DMS 273 treated with DMSO at 0.1 percent for 48 hours (cell line): ENCODE measurements at places on chromosomes 11 and 22.

DNA sequence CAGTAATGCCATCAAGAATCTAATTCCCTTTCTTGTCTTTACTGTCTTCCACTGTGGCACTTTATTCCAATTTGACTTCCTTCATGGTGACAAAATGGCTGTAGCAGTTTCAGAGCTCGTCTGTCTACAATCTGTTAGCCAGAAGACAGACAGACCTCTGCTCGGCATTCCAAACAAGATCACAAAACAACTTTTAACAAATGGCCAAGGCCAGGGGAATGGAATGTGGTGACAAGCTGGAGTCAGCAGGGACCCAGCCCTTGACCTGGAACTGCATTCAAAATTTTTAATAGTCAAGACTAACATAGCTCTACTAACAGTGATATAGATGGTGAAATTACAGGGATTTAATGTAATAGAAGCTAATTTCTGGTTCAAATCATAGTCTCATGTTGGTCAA lies 637.2 kb downstream of the ETS1 start:
- no peak for DNase-seq

DNA sequence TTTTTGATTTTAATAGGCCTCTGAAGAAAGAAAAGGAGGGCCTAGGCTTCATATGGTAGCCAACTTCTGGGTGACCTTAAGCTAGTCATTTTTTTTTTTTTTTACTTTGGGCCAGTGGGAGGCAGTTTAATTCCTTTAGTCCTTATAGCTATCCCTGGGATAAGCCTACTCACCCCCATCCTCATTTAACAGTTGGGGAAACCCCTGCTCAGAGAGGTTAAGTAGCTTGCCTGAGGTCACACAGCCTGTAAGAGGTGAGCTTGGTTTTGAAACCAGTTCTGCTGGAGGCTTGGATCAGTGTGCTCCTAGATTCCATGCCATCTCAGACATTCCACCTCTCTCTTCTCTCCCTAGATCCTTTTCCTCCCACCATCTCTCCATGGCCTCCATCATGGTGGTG lies 86.4 kb downstream of the MYO18B start:
- no peak for DNase-seq

- DNase-seq = no peak
Observed at GRCh38 chr11:61679296-61679695, 895 bp upstream of the DAGLA start.

- no peak for DNase-seq
Observed at GRCh38 chr22:30028731-30029130, 51.5 kb upstream of the HORMAD2 start.

- DNase-seq = peak; percentile 66
Observed at GRCh38 chr22:29907753-29908515, 25.0 kb downstream of the MTMR3 start.

DNA sequence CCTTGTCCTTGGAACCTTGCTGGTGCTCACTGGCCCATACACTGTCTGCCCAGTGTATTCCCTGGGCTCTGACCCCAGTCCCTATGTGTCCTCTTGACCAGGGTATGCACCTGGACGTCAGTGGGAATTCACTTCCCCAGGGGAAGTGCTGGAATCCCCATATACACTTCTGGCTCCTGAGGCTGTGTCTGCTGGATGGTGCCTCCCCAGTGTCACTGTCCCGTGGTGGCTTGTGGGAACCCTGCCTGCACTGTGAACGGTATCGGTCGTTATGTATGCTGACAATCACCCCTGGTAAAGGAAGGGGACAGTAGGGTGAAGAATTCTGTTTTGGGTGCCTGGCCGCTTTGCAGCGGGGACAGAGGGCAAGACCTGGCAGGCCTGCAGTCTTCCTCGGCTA lies 95.9 kb downstream of the RRM1 start:
- no peak for DNase-seq

- no peak for DNase-seq
Observed at GRCh38 chr22:20013382-20013871, 3.2 kb downstream of the ARVCF start.

DNA sequence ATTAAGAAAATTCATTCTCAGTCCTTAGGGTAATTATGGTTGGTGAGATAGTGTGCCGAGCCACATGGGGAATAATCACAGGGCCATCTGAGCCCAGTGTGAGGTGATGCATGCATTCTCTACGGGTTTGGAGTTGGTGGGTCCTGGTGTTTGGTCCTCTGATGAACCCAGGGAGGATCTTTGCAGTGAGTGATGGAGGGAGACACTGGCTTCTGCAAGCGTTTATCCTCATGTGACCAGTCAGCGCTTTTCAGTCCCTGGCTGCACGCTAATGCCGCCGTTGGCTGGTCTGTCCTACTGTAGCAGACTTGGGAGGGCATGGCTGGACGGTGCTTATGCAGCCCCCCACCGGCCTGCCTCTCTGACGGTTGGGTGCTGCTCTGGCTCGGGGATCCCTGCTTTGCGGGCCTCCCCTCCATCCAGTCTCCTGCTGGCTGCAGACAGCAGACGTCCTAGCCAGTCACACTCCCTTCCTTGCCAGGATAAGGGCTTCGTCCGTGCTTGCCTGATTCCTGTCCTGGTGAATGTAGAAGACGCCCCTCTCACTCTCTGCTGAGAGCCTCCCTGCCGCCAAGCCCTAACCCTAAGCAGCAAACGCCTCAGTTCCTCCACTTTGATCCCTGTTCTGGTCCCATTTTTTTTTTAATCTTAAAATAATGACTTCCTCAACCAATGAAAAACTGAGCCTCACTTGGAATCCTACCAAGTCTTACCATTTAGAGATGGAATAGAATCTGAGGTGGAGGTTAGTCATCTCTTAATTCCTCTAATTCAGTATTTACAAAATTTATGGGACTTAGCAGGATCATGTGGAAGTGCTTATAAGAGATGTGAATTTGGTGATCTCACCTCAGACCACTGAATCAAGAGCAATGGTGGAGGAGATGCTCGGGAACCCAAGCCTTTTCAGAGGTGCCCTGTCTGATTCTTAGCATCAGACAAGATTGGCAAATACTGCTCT lies 143.7 kb upstream of the SORL1-AS1 start:
- DNase-seq = no peak

- no peak for DNase-seq
Observed at GRCh38 chr22:24008381-24009226, 2.5 kb upstream of the CABIN1 start.

- no peak for DNase-seq
Observed at GRCh38 chr11:64694821-64695365, 28.1 kb downstream of the NRXN2 start.

GRCh38 chr22:37501610-37502341 lies 15.6 kb upstream of the MFNG start:
- DNase-seq = no peak

- no peak for DNase-seq
Observed at GRCh38 chr11:7600205-7600775, 73.0 kb downstream of the CYB5R2 start.

DNA sequence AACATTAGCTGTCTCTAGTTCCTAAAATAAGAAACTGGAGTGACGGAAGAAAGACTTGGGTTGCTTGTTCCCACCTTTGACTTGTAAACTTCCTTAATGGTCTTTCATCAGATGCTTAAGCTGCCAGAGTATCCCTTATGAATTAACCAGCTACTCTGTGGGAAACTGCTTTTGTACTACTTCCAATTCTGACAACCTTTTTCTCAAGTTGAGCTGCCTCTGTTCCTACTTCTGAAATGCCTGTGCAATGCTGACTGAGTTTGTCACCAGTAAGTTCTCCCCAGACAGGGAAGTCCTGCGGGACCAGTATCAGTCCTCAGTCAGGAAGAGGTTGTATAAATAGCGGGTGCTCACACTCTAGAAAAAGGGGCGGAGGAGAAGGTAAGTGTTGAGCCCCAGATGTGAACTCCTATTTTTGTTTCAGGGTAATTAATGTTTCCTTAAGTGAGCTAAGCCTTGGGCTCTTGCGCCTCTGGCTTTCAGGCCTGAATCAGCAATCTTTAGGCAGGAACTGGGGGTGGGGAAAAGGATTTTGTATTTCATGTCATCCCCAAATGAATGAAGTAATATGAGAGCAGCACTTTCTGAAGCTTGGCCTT lies 67.2 kb downstream of the CECR2 start:
- no peak for DNase-seq

GRCh38 chr11:17743808-17744119 lies 9.2 kb downstream of the KCNC1 start:
- DNase-seq = no peak

- no peak for DNase-seq
Observed at GRCh38 chr22:44586351-44586990, 88.4 kb upstream of the RTL6 start.

DNA sequence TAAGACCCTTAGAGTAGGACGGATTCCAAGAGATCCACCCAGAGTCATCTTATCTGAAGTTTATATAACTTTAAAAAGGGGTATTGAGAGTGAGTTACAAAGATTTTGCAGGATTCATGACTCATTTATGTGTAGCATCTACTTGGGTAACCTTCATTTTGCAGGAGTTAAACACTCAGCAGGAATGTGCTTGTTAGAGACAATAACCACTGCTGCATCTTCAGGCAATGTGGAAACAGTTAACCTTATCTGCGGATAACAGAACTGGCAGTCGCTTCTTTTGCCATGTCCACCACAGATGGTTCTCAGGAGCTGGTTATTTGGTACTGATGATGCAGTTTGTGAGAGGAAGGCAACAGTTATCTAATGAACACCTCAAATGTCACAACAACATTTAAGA lies 417.9 kb upstream of the DDI1 start:
- no peak for DNase-seq

- DNase-seq = no peak
Observed at GRCh38 chr22:46472722-46473016, 64.8 kb downstream of the CELSR1 start.

GRCh38 chr11:74085542-74085892 lies 76.6 kb upstream of the UCP3 start:
- no peak for DNase-seq

- no peak for DNase-seq
Observed at GRCh38 chr11:4662876-4663275, 19.1 kb downstream of the OR51E1 start.

- no peak for DNase-seq
Observed at GRCh38 chr11:119223856-119224255, 17.7 kb downstream of the CBL start.

- no peak for DNase-seq
Observed at GRCh38 chr22:17795661-17796548, 21.6 kb upstream of the BID start.

DNA sequence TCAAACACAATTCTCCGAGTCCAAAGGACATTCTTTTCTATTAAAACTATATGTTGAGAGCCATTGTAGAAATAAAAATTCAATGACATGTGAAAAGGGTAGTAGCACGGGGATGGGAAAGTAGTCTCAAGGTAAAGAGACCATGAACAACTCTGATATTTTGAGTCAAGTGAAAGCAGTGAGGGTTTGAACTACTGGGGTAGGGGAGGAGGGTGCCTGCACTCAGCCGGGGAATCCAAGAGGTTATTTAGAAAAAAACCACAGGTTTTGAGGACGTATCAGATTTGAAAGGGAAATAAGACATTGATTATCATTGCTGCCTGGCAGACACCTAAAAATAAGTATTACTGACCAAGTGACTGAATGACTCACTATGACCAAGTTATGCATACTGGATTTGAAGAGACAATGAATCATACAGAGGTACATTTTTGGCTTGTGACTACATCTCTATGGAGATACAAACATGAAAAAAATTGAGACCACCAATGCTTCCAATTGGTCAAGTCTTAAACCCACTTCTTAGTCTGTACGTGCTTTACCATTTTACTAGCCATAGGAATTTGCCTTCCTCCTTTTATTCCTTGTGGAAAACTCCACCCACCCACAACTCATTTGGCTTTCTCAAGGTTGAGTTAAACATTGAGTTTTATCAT lies 2.2 kb upstream of the OR52H1 start:
- no peak for DNase-seq

DNA sequence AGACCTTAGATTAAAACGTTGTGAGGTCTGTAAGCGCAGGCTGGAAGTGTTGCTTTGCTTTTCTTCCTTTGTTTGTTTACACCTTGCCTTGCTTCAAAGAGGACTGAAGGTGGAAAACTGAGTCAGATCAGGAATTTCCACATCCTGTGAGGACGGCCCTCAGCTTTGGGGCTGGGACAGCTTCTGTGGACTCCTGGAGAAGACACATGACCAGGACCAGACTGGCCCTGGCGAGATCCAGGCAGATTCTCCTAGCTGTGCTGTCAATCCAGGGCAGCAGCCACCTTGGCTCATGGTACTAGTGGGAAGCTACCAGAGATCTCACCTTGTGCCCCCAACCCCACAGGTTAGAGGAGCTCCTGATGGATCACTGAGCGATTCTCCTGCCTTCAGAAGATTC lies 1461.9 kb downstream of the TBC1D22A start:
- DNase-seq = no peak

DNA sequence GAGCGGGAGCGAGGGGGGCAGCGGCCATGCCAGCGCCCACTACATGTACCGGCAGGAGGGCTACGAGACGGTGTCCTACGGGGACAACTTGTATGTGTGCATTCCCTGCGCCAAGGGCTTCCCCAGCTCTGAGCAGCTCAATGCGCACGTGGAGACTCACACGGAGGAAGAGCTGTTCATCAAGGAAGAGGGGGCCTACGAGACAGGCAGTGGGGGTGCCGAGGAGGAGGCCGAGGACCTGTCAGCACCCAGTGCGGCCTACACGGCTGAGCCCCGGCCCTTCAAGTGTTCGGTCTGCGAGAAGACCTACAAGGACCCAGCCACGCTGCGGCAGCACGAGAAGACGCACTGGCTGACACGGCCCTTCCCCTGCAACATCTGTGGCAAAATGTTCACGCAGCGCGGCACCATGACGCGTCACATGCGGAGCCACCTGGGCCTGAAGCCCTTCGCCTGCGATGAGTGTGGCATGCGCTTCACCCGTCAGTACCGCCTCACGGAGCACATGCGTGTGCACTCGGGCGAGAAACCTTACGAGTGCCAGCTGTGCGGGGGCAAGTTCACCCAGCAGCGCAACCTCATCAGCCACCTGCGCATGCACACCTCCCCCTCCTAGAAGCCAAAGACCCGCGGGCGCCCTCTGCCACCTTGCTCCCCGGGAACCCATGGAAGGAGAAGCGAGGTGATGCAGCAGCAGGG lies 20.9 kb upstream of the TMEM191C start:
- DNase-seq = no peak

DNA sequence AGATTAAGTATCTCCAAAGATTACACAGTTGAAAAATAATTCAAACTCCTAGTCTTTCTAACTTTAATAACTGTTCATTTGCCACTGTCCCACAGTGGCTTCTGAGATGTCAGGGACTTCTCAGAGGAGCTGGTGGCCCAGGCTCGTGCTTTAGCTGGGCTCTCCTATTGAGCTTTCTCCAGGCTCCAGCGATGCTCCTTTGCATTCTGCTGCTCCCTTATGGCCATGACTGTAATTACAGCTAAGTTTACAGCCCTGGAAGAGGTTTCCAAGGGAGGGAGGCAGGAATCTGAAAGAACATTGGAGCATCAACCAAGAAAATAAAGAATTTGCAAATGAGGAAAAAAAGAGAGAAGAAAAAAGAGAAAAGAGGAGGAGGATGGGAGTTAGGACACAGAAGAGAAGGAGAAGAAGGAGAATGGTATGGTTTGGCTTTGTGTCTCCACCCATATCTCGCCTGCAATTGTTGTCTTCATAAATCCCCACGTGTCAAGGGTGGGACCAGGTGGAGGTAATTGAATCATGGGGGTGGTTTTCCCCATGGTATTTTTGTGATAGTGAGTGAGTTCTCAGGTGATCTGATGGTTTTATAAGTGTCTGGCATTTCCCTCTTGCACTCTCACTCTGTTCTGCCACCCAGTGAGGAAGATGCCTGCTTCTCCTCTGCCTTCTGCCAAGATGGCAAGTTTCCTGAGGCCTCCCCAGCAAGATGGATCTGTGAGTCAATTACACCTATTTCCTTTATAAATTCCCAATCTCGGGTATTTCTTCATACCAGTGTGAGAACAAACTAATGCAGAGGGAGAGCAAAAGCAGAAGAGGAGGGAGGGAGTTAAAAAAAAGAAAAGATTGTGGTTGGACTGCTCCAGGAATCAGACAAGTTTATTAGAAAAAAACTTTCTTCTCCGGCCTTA lies 857.0 kb downstream of the KCNA4 start:
- peak; percentile 1 for DNase-seq
